ENCODE measurements at places on chromosomes 1 and 21.
A peak's percentile ranks its signal among the peaks of the same experiment; 100 is the strongest.

DNA sequence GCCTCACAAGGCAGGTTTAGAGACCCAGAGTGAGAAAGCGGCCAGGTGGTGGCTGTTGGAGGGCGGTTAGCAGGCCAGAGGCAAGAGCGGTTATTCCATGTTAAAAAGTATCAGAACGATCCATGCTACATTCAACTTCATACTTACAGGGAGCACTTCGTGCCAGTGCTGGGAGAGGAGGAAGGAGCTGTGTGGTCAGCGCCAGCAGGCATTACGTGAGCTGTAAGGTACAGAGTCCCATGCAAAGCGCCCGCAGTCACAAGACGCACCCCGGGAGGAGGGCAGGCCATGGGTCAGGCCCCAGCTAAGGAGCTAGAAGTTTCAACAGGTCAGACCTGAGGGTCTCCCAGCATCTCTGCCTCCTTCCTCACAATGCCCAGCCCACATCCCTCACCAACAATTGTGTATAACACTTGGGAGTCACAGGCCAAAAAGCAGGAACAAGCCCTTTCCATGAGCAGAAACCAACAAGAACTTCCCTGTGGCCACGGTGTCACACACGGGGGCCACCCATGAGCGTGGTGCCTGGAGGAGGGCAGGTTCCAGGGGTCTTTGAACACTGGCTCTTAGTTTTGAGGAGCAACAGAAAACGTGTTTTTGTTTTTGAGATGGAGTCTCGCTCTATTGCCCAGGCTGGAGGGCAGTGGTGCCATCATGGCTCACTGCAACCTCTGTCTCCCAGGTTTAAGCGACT lies 21.8 kb upstream of the GPR153 start:
- DNase-seq: no peak

DNA sequence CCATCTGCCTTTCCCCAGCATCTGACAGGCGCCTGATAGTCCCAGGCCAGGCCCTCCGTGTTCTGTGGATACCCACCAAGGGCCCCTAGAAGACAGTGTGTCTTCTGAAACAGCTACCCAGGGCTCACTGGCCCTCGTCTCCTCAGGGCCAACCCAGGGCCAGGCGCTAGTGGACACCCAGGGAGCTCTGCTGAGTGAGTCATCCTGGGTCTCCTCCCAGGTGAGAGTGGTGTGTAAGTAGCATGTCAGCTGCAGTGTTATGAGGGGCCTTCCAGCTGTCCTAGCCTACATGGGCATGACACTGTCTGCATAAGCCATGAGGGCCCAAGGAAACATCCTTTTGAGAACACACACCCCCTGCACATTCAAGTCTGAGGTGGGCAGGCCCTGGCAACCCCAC lies 36.7 kb downstream of the CHD5 start:
- DNase-seq: no peak

GRCh38 chr1:76408303-76408702 lies 333.8 kb downstream of the ST6GALNAC3 start:
- no peak for DNase-seq

GRCh38 chr1:224457782-224458144 lies 23.2 kb upstream of the WDR26 start:
- DNase-seq: no peak

DNA sequence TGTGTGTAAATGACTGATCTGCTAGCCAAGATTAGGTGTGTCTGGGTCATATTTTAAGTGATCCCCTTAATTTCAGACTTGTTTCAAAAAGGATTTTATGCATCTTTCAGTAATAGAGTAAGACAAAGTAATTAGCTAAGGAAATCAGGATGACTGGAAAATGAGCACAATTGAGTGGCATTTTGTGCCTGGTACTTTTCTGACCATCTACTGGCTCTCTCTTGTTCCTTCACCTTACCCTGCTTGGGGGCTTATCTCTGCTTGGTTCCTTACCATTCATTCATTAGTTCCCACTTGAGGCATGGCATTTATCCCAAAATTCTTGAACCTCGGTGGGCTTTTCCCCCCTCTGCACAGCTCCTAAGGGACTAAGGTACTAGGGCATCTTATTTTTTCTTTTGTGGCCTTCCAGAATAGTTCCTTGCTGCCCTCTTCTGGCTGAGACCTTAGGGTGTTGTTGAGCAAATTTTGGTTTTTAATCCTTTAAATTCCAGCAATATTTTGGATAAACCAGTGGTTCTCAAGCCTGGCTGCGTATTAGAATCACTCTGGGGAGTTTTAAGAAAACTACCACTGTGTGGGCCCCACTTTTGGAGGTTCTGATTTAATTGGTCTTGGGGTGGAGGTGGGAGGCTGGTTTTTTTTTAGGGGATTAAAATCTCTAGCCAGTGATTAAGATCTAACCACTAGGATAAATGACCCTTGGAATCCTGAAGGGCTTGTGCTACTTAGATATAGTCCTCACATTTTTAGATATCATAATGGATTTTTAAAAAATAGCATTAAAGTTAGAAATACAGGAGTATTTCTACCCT lies 50.8 kb downstream of the HS2ST1 start:
- no peak for DNase-seq

GRCh38 chr1:17922833-17923232 lies 167.7 kb downstream of the ACTL8 start:
- DNase-seq: no peak

- DNase-seq: peak; percentile 84
These were observed at the start of gene GSTM1 for GRCh38 chr1:109687641-109688499. GSTM1 (plus strand) TSS chr1:109687817; CDS start chr1:109687874, 57 bp downstream.

DNA sequence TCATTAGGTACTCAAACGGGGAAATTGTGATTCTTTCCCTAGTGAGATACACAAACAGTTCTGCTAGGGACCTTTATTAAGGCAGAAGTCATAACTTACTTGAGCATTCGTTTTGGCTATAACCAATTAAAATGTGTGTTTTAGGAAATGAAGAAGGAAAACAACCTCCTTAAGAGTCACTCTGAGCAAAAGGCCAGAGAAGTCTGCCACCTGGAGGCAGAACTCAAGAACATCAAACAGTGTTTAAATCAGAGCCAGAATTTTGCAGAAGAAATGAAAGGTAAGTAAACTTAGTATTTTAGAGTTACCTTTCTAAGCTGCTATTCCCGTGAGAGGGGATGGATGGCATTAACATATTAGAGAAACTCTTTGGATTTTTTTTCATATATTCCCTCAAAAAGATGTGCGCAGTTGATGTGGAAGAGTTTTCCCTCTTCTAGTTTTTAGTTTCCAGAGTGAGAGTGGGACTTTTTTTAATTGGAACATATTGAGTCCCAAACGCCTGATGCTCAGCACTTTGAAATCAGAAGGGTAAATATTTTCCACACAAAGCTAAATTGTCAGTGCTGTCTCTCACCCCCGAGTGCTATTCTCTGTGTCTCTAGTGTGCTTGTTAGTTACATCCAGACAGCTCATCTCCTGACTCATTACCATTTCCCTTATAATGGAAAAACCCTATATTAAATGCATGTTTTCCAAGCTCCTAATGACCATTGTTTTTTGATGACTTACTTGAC lies 34.9 kb downstream of the CENPF start:
- no peak for DNase-seq

DNA sequence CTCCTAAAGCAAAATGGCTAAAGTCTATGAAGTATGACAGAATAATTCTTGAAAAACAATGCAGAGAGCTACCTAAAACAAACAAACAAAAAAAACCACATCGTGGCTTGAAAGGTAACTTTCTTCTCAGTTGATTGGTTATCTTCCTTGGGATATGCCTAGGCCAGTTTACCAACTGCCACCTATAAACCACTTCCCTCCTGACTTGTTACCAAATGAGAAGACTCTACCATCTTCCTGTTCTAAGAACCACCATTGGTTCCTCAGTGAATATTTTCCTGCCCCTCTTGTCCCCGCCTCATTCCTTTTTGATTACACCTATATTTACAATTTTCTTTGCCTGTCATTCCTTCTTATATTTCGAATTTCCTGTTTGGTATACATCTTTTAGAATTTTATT lies 336.6 kb downstream of the SIPA1L2 start:
- DNase-seq: no peak

GRCh38 chr1:112399456-112399855 lies 3.4 kb downstream of the CTTNBP2NL start:
- no peak for DNase-seq

Measured in activated naive CD4-positive, alpha-beta T cell (primary cell).